ENCODE measurements at places on chromosomes 1 and 21.

GRCh38 chr1:10084045-10084444, 51.3 kb downstream of the UBE4B start:
- DNase-seq, result no peak

DNA sequence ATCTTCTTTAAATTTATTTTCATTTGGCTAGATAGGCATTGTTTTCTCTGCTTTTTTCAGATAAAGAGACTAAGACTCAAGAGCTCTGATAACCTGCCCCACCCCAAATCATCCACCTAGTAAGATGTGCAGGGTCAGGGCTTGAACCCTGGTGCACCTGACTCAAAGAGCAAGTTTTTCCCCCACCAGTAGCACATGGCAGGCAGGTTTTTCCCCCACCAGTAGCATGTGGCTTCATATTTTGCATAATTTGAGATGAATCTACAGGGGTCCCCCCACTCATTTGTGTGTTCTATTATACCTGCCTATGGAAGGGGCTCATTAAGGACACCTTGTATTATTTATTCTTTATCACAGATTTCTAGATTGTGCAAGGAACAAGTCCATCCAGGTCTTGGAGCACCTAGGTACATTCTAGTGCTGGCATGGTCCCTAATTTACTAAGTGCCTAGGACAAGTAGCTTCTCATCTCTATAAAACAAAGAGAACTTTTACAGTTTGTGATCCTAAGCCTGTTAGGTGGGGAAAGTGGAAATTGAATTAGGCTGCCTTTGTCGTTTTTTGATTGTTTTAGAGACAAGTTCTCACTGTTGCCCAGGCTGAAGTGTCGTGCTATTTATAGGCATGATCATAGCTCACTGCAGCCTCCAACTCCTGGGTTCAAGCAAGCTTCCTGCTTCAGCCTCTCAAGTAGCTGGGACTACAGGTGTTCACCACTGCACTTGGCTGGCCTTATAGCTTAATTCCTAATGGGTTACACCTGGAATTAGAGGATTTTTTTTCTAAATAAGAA, 13.2 kb upstream of the CTSE start:
- DNase-seq, result no peak

GRCh38 chr1:36287595-36287994, 18.6 kb upstream of the SH3D21 start:
- no peak for DNase-seq

- no peak for DNase-seq
These were observed 79.2 kb upstream of the NRIP1 start for GRCh38 chr21:15144026-15144425.

DNA sequence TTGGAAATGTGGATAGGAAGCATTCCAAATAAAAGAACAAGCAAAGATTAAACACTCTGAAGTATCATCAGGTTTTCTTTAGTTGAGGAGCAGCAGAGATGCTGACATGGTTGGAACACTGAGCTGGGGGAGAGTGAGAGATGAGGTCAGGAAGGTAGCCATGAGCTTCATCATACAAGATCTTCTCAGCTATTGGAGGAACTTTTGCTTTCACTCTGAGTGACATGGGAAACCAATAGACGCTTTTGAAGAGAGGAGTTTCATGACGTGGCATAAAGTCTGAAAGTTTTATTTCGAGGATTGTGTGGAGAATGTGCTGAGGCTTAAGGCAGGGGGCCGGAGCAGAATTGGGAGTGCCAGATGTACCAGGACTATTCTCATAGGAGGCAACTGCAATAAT, 616.2 kb upstream of the CAMK1G start:
- DNase-seq, result no peak

- no peak for DNase-seq
These were observed 30.4 kb upstream of the PDC start for GRCh38 chr1:186491336-186491735.

- DNase-seq, result no peak
These were observed at the start of gene KRTAP10-10 for GRCh38 chr21:44637018-44637850. Gene KRTAP10-10 (plus strand): TSS chr21:44637356. CDS start chr21:44637418, 62 bp downstream.

- no peak for DNase-seq
These were observed 134.3 kb upstream of the ZBTB40 start for GRCh38 chr1:22317231-22317919.

DNA sequence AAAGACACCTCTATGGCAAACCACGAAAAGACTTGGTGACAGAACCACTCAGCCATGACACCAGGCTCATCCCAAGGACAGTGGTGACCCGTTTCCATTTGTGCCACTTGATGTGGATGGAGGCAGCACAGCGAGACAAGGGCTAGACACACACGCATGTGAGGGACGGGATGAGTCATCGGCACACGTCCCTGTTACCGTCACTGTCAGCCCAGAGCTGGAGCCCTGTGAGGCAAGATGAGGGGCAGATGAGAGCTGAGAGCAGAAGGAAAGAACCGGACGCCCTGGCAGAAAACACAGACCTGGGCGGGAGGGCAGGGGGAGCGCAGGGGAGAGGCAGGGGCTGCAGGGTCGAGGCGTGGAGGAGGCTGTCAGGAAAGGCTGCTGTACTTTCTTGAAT, 57.8 kb downstream of the SIK1 start:
- DNase-seq, result peak; percentile 76

- DNase-seq, result no peak
These were observed 244.8 kb upstream of the VAMP3 start for GRCh38 chr1:7526196-7526866.

DNA sequence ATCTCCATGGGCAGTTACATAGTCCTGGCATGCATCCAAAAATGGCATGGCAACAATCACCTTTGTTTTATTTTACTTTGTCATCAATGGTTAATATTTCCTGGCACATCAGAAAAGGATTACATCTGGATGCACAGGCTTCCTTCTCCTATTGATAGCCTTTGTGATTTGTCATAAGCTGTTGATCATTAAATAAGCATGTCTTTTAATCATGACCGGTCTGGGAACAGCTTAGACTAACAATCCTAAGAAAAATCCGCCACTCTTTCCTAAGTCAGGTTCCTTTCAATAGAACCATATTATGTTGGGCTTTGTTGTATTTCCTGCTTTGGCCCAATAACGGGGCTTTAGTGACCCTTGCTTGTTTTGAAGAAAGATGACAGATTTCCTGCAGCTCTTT, 330.6 kb downstream of the DUSP10 start:
- no peak for DNase-seq

DNA sequence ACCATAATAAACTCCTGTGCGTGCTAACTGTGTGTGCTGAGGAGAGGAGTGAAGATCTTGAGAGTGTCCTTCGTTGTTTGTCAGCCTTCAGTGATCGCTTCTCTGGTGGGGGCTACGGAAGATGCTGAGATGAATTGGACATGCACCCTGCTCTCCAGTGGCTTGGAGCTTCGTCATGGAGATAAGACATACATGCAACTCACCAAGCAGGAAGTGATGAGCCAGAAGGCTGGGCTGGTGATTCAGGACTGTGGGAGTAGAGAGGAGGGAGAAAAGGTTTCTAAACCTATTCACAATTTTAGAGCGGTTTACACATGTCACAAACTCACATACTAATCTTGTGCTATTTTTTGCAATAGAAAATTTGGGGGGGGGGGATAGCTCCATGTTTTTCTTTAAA, 128.9 kb upstream of the ADAR start:
- DNase-seq, result peak; percentile 74

DNA sequence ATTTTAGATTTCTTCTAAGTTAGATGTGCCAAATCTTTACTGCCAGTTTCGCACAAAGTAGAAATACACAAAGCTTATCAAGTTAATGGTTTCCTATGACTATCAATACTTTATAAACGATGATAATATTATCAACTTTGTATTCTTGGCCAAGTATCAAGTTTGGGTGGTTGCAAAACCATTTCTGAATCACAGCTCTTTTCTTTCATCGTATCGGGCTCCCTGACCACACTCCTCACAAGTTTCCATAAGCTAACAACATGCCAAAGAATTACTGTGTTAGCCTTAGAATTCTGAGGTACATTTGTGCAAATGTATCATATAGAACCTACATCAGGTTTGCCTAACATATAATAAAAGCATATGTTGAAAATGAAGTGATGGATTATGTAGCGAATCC, 311.0 kb downstream of the KCTD3 start:
- DNase-seq, result peak; percentile 34

DNA sequence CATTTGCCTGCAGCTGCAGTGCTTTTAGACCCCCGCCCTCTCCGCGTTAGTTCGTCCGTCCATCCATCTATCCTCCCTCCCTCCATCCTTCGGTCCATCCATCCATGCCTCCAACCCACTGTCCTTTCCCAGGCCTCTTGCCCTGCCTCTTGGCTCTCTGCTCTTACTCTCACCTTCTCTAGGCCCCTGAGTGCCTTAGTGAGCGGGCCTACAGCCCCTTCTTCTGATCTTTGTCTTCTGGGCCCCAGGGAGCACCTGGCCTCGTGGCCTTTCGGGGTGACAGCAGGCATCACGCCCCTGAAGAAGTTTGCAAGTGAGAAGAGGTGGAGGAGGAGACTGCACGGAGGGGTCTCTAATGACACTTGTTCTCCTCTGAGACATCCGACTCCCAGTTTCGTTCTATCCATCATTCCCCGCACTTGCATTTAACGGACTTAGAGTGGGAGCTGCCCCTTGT, 842 bp downstream of the ATXN7L2 start:
- peak; percentile 9 for DNase-seq

GRCh38 chr1:109974191-109974590, 10.4 kb upstream of the AHCYL1 start:
- DNase-seq, result no peak

DNA sequence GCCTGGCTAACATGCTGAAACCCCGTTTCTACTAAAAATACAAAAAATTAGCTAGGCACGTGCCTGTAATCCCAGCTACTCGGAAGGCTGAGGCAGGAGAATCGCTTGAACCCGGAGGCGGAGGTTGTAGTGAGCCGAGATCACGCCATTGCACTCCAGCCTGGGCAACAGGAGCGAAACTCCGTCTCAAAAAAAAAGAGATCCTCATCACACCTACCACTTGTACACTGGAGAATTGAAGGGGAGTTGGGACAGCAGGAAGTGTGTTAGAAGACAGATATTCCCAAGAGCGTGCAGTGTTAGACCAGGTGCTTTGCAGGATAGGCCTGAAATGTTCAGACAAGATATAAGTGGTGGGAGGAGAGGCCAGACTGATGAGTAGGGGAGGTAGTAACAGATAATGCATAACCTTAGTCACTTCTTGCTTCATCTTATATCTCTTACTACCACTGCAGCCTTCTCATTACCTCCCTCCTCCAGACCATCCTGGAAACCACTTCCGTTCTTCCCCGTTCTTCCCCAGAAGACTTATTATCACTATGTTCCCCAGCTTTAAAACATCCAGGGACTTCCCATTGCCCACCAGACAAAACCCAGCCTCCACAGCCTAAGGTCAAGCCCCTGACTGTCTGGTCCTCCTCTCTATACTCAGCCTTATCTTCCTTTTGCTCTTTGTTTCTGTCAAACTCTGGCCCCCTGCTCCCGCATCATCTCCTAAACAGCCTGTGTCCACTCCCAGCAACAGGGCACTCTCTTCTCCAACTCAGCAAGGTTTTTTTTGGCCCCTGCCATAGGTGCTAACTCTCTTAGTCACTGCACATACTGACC, 21.3 kb downstream of the FAM20B start:
- DNase-seq, result no peak

DNA sequence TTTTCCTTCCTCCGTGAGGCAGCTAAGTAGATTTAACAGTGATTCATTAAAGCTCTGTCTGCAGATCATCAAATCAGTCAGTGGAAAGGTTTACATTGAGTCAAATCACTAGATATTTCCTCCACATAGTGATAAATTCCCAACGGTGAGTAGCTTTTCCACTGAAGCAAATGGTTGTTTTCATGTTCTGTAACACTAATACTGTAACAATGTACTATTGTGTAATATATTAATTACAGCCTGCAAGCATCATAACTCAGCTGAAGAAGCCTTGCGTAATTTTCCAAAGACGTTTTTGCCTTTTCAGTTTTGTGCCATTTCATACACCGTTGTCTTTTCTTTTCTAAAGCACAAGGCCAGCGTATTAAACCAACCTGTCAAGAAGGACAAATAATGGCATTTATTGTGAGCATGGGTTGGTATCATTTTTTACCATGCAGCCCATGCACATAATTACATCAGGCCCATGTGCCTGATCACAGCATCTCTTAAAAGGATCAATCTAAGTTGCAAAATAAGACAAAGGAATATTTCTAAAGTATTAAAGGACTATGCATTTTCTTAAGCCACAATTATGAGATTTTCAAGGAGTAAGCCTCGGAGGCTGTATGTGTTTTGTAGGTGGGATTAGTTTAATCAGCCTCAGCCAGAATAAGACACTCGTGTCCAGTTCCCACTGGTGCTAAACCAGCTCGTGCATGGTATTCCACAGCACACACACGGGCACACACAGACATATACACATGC, 16.7 kb upstream of the PDE9A start:
- DNase-seq, result peak; percentile 93

DNA sequence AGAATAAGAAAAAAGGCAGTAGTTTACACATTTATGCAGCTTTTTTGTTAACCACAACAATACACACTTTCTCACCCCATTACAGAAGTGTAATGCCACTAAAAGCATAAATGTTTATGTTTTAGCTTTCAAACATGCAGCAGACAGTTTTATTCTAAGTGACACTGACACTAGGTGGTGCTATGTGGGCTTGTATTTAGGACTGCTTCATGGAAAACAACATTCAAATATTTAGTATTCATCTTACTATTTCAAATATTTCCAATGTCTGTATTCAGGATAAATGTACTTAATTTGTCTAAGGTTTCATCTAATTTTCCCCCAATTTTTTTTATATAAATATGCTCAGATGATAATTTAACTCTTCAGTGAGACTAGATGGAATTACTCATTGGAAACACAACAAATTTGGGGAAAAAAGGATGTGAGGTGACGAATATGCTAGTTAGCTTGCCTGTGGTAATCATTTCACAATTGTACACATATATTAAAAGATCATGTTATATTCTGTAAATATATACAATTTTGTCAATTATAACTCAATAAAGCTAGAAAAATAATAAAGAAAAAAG, 71.4 kb downstream of the USP1 start:
- peak; percentile 67 for DNase-seq

GRCh38 chr1:92168657-92169056, 49.1 kb upstream of the C1orf146 start:
- no peak for DNase-seq

DNA sequence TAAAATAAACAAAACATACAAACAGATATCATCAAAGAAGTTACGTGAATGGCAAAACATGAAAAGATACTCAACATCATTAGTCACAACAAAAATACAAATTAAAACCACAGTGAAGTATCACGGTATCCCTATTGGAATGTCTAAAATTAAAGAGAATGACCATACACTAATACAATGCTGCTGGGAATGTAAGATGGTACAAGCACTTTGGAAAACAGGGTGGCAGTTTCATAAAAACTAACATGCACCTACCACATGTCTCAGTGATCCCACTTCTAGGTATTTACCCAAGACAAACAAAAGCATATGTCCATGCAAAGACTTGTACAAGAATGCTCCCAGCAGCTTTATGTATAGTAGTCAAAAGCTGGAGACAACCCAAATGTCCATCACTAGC, 69.1 kb downstream of the HSF2BP start:
- peak; percentile 65 for DNase-seq

DNA sequence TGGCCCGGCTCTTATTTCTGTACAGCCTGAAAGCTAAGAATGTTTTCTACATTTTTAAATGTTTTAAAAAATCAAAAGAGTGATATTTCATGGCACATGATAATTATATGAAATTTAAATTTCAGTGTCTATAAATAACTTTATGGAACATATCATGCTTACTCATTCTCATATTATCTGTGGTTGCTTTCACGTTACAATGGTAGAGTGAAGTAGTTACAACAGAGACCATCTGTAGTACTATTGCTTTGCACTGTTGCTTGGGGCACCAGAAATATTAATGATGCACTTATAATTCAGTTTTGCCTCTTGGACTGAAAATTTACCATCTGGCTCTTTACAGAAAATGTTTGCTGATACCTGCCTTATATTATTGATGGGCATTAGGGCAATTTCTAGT, 481.6 kb downstream of the PLPP3 start:
- peak; percentile 51 for DNase-seq
